ENCODE measurements at places on chromosomes 4 and X.

- DNase-seq = no peak
These were observed 2.1 kb upstream of the WFS1 start for GRCh38 chr4:6267573-6267972.

GRCh38 chr4:168859888-168860694 lies 150.0 kb downstream of the CBR4 start:
- DNase-seq = no peak

DNA sequence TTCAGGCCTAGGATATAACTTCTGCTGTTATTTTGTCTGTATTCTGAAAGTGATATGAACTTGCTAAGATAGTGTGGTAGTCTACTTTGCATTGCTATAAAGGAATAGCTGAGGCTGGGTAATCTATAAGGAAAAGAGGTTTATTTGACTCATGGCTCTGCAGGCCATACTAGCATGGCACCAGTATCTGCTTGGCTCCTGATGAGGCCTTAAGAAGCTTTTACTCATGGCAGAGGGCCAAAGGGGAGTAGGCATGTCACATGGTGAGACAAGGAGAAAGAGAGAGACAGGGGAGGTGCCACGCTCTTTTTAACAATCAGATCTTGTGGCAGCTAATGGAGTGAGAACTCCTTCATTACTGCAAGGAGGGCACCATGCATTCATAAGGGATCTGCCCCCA lies 247.3 kb downstream of the GPAT3 start:
- no peak for DNase-seq

DNA sequence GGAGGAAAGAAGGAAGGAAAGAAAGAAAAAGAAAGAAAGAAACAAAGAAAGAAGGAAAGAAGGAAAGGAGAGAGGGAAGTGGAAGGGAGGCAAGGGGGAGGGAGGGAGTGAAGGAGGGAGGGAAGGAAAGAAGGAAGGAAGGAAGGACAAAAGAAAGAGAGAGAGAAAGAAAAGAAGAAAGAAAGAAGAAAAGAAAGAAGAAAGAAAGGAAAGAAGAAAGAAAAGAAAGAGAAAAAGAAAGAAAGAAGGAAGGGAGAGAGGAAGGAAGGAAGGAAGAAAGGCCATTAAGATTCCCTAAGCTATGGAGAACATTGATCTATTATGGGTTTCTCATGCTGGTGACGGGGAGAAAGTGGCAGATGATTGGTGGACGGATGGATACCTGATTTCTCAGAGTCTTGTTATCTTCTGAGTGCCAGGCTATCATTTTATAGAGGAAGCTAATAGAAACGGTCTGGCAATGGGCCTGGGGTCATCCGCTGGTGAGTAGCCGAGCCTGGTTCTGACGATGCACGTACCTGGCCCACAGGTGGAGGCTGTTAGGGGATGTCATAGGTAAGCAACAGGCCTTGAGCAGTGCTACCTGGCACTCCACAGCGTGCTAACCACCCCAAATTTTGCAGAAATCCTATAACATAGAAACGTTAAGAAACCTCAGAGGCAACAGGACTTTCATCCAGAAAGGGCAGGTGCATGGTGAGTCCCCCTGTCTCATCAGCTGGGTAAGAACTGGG lies 142.9 kb downstream of the SHOX start:
- no peak for DNase-seq

DNA sequence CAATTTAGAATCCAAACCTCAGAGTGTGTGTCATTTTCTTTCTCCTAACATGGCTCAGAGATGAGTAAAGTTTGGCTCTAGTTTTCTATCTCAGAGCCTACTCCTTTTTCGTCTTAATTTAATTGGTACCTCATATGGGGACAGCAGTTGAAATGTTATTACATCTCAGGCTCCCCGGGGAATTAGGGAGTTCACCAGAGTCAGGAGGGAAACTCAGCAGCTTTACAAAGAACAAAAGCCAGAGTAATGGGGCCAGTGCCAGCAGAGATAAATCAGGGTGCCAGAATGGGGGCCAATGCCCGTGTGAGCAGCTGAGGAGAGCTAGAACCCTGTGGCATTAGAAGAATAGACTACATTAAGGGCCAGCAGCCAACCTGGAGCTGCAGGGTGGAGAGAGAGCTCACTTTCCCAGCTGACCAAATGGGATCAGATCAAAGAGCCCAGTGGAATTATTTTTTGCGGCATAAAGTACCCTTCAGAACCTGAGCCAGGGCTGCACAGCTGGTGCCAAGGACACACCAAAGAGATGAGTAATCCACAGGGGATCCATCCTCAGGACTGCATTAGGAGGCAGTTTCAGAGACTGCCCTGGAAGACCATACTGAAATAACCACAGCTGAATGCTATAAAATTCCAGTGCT lies 207.1 kb upstream of the DKK2 start:
- DNase-seq = no peak

- no peak for DNase-seq
These were observed 16.3 kb downstream of the PPP2R3B start for GRCh38 chrX:370244-370962.

DNA sequence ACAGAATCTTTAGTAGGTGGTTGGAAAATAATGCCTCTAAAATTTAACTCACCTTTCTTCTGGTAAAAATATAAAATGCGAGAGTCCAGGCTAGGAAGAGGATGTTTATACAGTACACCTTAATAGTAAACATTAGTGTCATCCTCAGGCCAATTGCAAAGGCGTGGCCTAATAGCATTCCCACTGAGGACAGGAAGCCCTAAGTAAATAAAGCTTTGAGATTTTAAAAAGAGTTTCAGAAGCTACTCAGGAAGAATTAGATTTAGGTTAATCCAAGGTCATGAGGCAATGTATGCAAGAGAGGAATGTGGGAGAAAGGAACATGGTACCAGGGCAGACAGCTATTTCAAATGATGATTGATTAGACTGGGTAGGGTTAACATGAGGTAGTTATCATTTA lies 49.5 kb downstream of the RPGR start:
- no peak for DNase-seq

DNA sequence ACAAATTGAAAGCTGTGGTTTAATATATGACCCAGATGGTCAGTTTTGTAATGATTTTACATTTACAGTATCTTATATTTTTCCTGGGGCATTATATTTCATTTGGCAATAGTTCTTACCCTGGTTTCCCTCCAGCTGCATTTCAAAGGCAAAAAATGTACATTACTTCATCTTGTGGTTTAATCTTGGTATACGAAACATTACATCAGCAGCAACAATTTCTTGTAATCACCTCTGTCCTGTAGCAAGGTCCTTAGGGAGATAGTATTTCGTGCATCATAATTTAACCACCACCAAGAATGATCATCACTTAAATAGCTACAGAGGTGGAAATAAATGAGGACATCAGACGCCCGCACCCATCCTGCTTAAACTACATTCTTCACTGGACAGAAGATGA lies 48.8 kb downstream of the HS6ST2 start:
- no peak for DNase-seq

DNA sequence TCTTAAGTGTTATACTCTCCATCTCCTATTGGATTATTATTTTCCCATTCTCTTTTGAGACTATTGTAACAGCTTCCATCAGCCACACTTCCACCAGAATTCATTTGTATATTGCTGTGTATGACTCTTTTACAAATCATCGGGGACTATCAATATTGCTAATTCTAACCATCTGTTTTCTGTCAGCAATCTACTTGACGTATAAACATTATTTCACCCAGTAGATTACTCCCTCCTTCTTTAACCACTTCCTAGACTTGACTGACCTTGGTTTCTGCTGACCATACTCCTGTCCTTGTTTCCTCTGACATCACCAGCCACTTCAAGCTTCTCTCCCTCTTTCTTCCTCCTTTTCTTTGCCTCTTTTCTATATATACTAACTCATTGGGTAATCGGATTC lies 402.9 kb downstream of the PCDH18 start:
- DNase-seq = no peak

DNA sequence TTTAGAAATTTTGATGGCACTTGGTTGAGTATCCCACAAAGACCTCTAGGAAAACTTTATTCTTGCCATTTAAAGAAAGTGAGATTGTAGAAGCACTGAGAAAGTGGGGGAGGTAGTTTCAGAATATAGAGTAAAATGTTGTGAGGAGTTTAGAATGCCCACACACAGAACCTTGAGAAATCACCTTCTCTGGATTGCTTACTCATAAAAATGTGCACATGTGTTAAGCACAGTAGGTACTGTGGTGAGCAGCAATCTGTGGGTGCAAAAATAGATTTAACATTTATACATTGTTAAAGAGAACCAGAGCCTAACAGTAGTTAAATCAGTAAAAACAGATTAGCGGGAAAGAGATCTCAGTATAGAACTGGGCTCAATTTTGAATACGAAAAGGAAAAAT lies 201.2 kb upstream of the NWD2 start:
- no peak for DNase-seq

DNA sequence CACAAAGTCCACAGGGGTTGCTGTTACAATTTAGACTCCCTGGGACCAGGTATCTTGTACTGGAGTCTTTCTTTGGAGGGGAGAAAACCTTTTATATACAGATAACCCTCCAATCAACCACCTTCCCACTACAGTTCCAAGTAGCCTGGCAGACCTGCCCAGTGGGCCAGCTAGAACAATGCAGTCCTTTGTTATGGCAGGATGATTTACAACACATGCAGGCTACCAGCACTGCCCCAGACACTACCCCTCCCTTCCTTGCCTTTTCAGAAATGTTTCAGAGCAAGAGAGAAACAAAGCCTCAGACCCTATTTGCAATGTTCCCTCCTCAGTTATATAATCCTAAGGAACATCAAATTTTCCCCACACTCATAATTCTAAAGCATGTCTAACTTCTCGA lies 11.1 kb downstream of the RASL11B start:
- no peak for DNase-seq

- no peak for DNase-seq
These were observed 35.8 kb downstream of the CLDN22 start for GRCh38 chr4:183284258-183284785.

GRCh38 chrX:131067846-131068745 lies 9.9 kb downstream of the ARHGAP36 start:
- DNase-seq = no peak

DNA sequence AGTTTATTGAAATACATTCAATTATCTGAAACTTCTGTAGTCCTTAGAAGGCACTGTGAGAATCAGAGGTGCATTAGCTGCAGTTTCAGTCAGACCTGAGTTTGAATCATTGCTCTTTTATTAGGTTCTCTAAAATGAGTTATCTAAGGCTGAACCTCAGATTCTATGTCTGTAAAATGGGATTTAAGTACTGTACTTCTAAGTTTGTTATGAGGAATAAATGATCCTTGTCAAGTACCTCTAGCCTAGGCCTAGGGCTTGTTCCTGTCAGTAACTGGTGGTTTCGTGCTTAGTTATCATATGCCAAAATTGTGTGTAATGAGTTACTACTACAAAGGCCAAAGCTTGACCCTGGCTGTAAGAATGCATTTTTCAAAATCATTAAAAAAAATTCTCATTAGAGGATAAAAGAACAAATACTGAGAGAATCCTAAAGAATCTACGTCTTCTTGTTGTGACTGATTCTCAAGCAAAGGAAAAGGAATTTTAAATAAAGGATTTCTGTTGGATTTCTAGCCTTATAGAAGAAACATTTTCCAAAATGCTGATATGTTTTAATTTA lies 65.8 kb downstream of the SLIT2 start:
- DNase-seq = no peak

DNA sequence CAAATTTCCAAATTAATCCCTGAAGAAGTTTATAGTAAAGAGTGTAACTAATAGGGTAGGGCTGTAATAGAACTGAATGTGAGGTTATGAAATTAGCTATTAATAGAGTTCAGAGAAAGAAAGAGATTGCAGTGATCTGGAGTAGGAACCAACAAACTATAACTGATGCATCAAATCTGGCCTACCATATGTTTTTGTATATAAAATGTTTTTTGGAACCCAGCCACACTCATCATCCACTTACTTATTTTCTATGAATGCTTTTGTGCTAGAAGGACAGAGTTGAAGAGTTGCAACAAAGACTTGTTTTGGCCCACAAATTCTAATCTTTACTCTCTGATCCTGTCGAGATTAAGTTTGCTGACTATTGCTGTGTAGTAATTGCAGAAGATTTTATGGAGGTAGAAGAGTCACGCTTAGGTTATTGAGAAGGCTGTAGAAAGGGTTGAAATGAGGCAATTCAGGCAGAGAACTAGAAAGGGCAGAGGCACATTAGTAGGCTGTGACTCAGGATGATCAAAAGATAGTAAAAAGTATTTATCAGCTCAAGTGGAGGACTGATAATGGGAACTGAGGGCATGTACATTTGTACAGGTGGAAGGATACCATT lies 298.7 kb upstream of the EMCN start:
- no peak for DNase-seq

DNA sequence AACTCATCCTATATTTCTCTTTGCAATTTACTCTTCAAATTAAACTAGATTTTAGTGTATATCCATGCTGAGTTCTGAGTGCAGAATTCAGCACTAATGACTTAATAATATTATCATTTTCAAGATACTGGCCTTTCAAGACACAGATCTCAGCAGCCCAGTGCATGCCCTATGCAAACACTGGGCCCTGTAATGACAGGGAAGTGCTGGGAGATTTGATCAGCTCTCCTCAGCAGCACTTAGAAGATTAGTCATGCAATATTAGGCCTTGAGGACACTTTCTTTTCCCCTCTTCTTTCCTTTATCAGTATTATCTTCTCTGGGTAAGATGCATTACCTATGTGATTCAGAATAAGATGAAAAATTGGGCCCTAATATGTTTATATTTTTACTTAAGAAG lies 207.1 kb downstream of the PPP3CA start:
- no peak for DNase-seq
